ENCODE measurements at places on chromosomes 12 and 14. TPM values are rescaled to one million over a fixed set of nuclear protein-coding genes. Genes with fewer than 3 reads are reported as not detected.

The TAS2R7 gene
- not detected for total RNA-seq

- DNase-seq: peak; percentile 2
Observed at GRCh38 chr14:78902010-78902623, 731.9 kb downstream of the NRXN3 start.

The GNB3 gene
- 0.25 TPM for total RNA-seq

DNA sequence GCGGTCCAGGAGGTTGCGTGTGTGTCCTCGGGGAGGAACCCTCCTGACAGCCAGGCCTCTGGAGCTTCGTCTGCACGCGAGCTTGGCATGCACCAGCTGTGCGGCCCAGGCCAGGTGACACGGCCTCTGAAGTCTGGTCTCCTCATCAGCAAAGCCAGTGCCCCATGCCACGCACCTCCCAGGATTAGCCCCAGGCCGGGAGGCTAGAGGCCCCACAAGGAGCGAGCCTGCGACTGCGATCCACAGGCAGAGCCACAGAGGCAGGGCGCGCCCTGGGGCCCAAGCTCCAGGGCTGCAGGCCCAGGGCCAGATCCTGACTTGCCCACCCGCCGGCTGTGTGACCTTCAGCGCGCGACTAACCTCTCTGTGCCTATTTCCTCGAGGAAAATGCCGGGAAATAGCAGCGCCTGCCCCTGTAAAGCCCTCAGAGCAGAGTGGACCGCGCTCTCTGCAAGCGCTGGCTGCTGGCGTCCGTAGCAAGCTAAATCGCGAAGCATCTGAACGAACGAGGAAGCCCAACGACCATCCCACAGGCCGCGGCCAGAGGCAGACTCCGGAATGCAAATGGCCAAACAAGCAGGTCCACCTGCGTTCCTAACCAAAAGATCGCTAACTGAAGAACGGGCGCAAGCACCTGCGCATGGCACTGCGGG is 492 bp upstream of the BTBD6 start:
- DNase-seq: no peak

The DNAH10 gene
- 0.27 TPM for total RNA-seq

DNA sequence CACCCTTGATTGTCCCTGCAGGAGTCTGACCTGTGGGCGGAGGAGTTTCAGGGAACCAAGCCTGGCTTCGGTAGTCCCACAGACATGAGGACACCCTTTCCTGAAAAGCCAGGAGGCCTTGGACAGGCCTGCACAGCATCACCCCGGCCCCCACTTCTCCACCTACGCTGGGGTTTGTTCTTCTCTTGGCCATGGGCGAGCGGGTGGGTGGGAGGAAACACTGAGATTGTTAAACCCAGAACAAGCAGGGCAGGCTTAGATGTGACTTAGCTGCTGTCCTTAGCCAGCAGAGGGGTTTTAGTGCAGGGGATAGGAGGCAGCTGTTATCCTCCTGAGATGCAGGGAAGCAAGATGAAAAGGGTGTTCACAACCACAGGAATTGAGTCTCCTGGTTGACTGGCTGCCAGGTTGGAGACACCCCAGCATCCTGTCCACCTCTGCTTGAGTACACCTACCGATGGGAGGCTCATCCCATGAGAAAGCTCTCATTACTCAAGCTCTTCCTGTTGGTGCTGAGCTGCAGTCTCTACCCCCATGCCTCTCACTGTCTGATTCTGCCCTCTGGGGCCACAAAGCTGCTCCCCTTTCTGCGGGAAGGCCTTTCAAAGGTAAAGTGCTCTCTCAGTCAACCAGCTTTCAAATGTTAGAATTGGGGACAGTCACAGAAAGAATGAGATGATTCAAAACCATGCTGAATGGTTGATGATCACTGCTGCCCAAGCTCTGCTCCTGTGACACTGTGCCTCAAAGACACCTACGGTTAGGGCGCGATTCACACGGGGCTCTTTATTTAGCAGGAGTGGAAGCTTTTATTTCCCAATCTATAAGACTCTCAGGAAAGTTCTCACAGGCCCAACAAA is 86.3 kb downstream of the IRF2BPL start:
- no peak for DNase-seq

The LRTM2 gene
- total RNA-seq: not detected

DNA sequence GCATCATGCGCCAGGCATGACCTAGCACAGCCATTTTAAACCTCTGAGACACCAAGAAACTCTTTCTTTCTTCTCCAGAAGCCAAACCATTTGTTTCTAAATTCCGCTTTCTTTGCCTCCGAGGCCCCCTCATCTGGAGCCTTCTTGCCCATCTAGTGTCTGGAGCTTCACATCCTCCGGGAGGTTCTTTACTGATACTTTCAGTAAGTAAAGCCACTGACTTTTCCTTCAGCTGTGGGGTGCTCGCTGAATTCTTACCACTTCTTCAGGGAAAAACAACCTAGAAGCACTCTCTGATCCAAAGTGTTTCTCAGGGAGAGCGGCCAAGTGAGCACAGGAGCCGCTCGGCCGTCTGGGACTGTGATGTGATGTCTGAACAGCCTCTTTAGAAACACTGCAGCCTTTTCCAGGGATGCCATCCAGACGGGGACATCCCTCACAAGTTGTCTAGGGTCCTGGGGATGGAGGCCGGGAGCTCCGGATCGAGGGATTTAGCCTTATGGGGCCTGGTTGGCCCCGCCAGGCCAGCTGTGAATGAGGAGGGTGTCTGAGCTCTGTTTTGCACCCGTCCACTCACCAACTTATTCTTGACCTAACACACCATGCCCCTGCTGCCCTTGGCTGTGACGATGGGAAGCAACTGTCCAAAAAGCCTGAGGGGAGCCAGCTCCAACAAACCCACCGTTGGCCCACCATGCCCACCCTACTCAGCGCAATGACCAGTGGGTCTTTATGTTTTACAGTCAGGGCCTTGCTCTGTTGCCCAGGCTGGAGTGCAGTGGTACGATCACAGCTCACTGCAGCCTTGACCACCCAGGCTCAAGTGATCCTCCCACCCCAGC is 160.6 kb downstream of the ZFP36L1 start:
- no peak for DNase-seq

DNA sequence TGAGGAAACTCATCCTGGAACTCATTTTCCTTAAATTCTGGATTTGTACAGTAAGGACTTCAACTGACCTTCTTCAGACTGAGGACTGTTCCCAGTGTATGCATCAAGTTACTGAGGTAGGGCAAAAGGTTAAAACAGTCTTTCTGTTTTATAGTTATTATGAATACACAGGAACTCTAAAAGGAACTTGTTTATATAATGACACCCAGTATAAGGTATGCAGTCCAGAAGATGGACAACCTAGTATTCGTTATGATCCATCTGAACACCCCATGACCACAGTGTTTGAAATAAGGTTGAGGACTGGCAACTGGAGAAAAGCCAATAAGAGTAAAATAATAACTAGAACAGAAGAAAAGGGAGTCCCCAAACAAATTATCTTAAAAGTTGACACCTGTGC is 779.9 kb upstream of the TMEM132C start:
- DNase-seq: no peak

GRCh38 chr14:34957771-34958286 is 25.0 kb upstream of the SRP54 start:
- DNase-seq: no peak

DNA sequence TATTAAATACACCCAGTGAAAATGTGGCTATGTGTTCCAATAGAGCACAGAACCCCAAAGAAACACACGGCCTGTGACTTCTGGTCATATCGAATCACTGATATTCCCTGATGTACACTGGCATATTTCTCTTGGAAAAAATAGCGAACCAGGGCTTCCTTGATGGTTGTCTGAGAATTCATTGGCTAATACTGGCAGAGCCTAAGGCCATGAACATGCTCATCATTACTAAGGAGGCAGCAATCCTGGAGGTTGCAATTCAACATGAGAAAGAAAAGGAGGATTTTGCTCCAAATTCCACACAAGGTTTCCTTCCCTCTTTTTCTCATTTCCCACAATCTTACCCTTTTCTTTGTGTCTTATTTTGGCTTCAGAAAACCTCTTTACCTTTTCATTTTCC is 212.9 kb upstream of the HMGA2 start:
- no peak for DNase-seq

- DNase-seq: no peak
Observed at GRCh38 chr14:92754966-92755365, 6.5 kb upstream of the LGMN start.

GRCh38 chr14:25095736-25096437 is 45.9 kb upstream of the STXBP6 start:
- DNase-seq: no peak

DNA sequence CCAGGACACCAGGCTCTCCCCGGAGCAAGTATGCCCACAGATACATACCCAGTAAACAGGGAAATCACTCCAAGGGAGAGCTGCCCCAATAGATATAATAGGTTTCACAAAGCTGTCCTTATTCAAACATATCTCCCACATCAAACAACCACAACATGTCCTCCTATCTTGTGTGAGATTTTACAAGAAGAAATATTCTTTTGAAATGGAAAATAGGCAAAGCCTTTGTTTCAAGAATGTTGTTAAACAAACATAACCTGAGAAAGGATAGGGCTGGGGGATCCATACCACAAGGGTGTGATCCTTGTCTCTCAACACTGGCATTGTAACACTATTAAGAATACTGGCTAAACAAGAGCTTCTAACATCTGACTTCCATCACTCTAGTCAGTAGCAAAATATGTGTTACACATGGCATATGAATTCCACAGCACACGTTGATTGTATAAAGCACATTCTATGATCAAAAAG is 32.9 kb downstream of the LGR5 start:
- no peak for DNase-seq
